ENCODE measurements at places on chromosomes 6 and 20.

DNA sequence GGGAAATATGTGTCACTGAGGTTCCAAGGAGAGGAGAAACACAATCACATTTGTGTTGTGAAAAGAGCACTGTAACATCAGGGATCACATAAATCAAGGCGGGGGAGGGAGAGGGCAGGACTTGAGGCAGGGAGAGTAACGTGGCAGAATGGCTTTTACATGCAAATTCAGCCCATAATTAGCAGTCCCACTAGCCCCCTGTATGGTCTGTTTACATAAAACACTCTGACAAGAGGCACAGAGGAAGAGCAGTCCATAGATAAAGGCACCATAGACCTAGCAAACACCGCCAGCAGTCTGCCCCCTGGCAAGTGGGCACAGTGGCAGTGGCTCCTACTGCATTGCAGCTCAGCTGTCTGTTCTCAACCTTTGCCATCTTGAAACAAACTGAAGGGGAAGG, 82.7 kb downstream of the LYRM2 start:
- no peak for DNase-seq

DNA sequence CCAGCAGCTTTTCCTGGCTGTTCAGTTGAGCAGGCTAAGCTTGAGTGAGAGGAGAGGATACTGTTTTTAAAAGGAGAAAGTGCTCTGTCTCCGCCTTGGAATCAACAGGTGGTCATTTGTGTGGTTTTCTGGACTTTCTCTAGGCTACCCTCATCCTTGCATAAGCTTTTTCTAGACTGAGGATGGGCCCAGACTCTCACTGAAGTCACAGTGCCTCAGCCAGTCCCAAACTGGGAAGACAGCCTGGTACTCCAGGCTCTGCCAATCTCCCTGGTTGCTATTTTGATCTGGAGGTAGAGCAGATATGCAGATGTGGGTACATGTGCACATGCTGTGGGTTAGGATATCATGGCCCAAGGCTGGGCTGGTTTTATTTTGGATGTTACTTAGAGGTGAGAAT, 7.0 kb downstream of the SCUBE3 start:
- DNase-seq, result no peak

GRCh38 chr6:19549109-19549508, 288.1 kb upstream of the ID4 start:
- no peak for DNase-seq

DNA sequence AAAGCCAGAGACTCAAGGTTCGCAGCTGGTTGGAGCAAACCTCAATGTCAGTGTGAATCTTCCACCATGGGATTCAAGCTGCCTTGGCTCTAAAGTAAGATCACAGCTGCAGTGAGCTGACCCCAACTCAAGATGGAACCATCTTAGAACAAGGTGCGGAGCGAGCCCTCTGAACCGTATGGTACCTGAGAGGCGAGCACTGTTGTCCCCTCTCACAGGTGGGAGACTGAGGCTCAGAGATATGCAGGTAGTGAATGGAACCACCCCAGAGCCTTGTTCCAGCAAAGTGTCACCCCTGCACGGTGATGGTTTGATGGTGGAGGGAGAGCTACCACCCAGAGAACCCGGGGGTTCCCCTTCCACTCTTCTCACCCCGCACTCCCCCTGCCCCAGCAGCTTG, 52.5 kb downstream of the BMP7 start:
- DNase-seq, result no peak

GRCh38 chr6:2989332-2990247, 10.1 kb upstream of the NQO2 start:
- DNase-seq, result peak; percentile 67

DNA sequence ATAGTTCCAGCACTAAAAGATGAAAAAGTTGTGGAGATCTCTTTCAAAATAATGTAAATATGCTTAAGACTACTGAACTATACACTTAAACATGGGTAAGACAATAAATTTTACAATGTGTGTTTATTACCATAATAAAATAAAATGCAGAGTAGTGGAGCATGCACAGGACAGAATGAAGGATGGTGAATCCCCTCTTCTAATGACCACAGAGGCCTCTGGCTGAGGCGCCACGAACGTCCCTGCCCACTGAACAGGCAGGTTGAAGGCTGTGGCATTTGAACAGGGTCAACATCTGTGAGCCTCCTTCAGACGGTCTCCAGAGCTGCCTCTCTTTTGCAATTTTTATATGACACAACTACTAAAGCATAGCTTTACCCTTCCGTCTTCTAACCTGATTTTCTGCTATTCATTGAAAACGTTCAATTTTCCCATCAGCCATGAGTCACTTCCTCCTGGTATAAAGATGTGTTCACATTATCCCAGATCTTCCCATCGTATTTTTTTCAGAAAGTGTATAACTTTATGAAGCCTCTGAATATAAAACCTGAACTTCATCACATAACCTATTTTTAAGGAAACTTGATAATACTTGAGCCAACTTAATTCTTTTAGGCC, 37.8 kb downstream of the ADGRF4 start:
- DNase-seq, result no peak

Data from substantia nigra (tissue), 51 donors.